Diencephalon (tissue), 1 donor: ENCODE measurements at places on chromosomes 16 and 17. TPM values are rescaled to one million over a fixed set of nuclear protein-coding genes. Genes with fewer than 3 reads are reported as not detected.

PRSS36 gene
- total RNA-seq: 2.8 TPM

CHRNE gene
- 0.46 TPM for total RNA-seq

RAB37 gene
- total RNA-seq: 3.2 TPM

CX3CL1 gene
- 18.2 TPM for total RNA-seq

FBXL16 gene
- total RNA-seq: 10.8 TPM
